Endothelial cell (in vitro differentiated cells): ENCODE measurements at places on chromosomes 12 and 14.

- DNase-seq, result no peak
Measured at GRCh38 chr12:128649902-128650301, 173.9 kb downstream of the SLC15A4 start.

- DNase-seq, result no peak
Measured at GRCh38 chr14:101743701-101744100, 17.8 kb upstream of the PPP2R5C start.

- DNase-seq, result no peak
Measured at GRCh38 chr12:106492857-106493256, 89.9 kb upstream of the RFX4 start.

- DNase-seq, result no peak
Measured at GRCh38 chr12:87150969-87151662, 878.1 kb downstream of the C12orf50 start.

DNA sequence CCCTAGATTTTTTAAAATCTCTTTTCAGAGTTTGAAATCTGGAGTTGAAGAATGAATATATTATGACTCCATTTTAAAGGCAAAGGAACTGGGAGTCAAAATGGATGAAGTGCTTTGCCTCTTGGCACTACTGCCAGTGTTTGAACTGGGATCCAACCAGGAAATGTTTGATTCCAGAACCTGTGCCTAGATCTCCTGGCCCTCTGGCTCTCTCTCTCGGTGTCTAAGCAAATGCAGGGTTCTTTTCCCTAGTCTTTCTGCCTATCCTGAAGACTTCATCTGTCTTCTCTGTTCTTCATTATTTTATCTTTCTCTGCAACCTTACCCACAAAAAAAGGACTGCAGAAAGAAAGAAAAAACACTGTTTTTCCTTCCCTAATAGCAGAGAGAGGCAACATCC lies 17.0 kb downstream of the BTG1 start:
- DNase-seq, result no peak
